ENCODE measurements at places on chromosomes 4 and X.

DNA sequence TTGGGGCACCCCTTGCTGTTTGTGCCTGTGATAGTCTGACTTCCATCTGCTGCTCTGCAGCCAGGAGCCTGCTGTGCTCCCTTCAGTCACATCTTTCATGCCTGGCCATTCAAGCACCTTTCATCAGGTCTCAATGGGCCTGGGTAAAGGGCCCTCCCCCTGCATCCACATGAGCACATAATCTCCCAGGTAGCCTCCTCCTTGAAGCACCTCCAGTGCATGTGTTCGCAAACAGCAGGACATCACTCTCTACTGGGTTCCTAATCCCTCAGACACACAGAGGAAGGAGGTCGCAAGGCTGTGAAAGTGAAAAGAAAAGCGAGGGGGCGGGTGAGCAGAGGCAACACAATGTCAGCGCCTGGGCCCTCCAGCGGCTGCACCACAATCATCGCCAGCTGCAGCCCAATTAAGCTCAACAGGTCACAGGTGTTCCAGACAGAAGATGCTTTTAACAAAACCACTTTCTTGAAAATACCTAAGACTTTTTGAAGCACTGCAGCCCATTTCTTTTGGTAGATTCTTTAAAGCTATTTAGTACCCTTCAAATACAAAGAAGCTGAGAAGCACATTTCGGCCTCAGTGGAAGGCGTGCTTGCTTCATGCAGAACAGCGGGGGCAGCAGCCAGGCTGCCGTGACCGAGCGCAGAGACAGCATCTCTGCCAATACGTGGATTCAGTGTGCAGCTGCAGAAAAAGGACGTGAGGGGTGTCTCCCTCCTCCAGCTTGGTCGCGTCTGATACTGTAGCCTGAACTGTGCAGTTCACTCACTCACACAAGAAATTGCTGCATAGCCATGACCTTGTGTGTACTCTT is 92.2 kb upstream of the SPRY1 start:
- no peak for DNase-seq

- DNase-seq = no peak
Measured at GRCh38 chr4:182207830-182208396, 35.3 kb upstream of the TENM3 start.

- no peak for DNase-seq
Measured at GRCh38 chr4:3403348-3403906, 38.3 kb upstream of the HGFAC start.

DNA sequence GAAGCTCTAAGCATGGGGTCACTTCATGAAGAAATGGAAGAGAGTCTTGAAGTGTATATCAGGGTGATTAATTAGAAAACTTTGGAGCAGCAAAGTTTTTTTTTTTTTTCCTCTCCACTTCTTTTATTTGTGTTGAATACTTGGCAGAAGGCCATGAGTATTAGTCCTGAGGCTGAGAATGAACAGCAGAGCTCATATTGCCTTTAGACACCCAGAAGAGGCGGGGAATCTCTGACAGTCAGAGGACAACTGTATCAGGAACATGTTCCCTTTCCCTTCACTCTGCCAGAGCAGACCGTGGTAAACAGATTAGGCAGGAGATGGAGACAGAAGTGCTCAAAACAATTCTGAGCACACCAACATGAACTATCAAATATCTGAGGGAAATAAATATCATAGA is 300.9 kb downstream of the FAM47A start:
- no peak for DNase-seq

- no peak for DNase-seq
Measured at GRCh38 chr4:104128850-104129213, 365.9 kb downstream of the CXXC4 start.

DNA sequence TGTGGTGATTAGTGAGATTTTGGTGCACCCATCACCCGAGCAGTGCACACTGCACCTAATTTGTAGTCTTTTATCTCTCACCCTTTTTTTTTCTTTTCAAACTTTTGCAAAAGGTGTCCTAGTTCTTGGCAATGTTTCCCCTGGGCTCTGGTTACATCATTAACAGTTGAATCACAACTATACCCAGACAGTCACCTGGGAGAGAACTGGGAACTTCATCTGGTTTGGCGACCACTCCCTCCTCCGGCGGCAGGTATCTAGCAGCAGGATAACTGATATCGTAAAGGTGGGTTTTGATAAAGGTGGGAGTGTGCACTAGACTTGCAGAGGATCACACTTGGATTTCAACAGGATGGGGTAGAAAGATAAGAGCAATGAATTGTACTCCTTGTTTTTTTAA is 140.5 kb downstream of the CHIC2 start:
- DNase-seq = no peak

DNA sequence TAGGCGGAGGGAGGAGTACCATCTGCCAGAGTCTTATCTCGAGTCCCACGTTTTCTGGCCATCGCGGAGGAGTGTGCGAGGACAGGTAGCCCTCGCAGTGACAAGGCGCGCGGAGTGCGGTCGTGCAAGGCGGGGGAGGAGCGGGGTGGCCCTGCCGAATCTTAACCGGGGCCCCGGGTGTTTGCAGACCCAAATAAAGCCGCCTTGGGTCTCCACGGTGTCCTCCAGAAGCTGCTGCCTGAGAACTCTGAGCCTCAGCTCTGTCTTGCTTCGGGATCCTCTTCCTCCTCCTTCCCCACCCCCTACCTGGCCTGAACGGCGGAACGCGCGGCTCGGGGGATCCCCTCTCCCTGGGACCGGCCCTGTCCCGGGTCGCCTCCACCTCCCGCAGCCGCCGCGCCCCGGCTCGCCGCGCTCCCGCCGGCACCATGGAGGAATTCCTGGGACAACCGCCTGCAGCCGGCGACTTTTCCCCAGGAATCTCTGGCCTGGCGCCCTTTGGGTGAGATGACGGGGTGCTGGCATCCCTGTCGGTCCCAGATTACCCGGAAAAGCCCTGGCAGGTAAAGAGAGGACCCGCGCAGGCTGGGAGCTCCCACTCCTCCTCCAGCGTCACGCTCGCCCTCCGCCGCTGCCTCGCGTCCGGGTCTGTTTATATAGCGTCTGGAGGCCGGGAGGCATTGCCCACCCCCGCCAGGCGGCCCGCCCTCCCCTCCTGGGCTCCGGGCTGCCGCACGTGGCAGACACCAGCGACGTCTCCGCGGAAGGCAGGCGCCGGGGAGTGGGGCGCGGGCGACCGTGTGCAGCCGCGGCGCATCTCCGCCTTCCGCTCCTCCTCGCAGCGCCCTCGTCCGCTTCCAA is at the start of gene GALNTL6:
Gene GALNTL6 (plus strand): TSS at position 740 of the 861 bp plus-strand sequence.
- DNase-seq = no peak

- DNase-seq = no peak
Measured at GRCh38 chr4:139401368-139401767, 52.6 kb upstream of the RAB33B start.

GRCh38 chr4:172055046-172055445 is 241.8 kb downstream of the GALNTL6 start:
- no peak for DNase-seq

GRCh38 chr4:24769571-24769970 is 25.8 kb upstream of the SOD3 start:
- no peak for DNase-seq

- DNase-seq = no peak
Measured at GRCh38 chr4:118954246-118954645, 65.6 kb downstream of the SYNPO2 start.

- DNase-seq = no peak
Measured at GRCh38 chrX:134717698-134718097, 59.4 kb upstream of the PLAC1 start.

DNA sequence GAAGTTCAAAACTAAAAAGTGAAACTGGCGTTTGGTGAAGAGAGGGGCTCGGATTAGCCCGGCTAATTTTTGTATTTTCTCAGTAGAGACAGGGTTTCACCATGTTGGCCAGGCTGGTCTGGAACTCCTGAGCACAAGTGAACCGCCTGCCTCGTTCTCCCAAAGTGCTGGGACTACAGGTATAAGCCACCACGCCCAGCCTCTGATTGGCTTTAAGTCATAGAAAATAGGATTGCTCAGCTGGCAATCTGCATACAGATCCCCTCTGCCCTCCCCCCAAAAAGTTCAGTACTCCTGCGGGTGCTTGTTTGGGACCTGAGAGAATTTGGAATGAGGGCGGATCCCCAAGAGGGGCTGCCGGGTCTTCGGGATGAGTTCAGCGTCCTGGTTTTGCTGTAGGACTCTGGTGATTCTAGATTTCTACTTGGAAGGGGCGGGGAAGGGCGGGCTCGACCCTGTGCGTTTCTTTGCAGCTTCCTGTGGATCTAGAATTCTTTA is 537 bp upstream of the PRKX start:
- no peak for DNase-seq

DNA sequence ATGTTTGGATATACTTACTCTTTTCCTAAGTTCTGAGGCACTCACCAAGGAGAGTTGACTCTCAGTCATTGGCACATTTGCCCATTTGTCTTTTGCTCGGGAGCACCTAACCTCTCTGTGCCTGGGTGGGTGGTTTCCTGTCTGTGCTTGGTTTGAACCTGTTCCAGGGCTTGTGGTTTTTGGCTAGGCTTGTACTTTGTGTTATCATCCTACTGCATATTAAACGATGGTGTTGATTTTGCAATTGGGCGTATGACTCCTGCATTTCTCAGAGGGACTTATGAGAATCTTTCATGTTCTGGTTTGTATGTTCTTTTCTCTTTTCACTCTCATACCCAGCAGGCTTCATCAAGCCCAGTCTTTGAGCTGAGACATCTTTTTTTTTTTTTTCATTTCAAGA is 161.7 kb downstream of the BTC start:
- DNase-seq = peak; percentile 5

GRCh38 chr4:11160288-11160687 is 268.4 kb downstream of the HS3ST1 start:
- DNase-seq = no peak

GRCh38 chr4:83012200-83012686 is 1.6 kb upstream of the LIN54 start:
- DNase-seq = no peak

- peak; percentile 47 for DNase-seq
Measured at GRCh38 chr4:2837904-2838496, 5.6 kb upstream of the ADD1 start.

GRCh38 chr4:95362906-95363558 is 185.7 kb downstream of the UNC5C start:
- DNase-seq = no peak

- DNase-seq = no peak
Measured at GRCh38 chr4:82842593-82842992, 44.0 kb upstream of the SCD5 start.

GRCh38 chrX:72122621-72123337 is 8.9 kb downstream of the RTL5 start:
- no peak for DNase-seq

All from stimulated activated CD8-positive, alpha-beta memory T cell treated with anti-CD3 and anti-CD28 coated beads, Interleukin-2, amount 100 ng/mL, for 48 hours (primary cell).